ENCODE measurements at places on chromosomes 11 and 22.

DNA sequence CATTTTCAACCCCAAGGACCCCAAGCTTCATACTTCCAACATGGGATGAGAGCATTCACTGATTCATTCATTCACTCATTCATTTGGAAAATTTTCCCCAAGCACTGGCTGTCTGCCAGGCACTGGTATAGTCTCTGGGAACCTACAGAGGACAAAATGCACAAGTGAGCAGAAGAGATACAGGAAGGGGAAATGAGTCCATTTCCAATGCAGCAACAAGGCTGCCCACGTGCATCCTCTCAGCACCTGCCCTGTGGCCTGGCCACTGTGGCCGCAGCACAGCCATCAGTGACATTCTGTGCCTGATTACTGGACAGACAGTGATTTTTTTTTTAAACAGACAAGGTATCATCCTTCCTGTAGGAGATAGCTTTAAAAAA, 96.0 kb upstream of the PITPNB start:
- no peaks in the 10 kb centered on the region for H3K27me3 ChIP-seq
- no peak overlapping the region for H3K4me3 ChIP-seq
- no peak for DNase-seq
- H3K27ac ChIP-seq, result peak overlapping the region; percentile 100
- peaks cover 75% of the 10 kb centered on the region for H3K4me1 ChIP-seq

GRCh38 chr11:23399995-23400394, 539.7 kb upstream of the CCDC179 start:
- H3K4me1 ChIP-seq, result no peaks in the 10 kb centered on the region
- no peak for DNase-seq
- H3K36me3 ChIP-seq, result no peaks in the 10 kb centered on the region
- no peak overlapping the region for H3K27ac ChIP-seq

- H3K4me1 ChIP-seq, result peaks cover 15% of the 10 kb centered on the region
- H3K36me3 ChIP-seq, result no peaks in the 10 kb centered on the region
- no peaks in the 10 kb centered on the region for H3K27me3 ChIP-seq
- H3K27ac ChIP-seq, result no peak overlapping the region
- H3K4me3 ChIP-seq, result no peak overlapping the region
Measured at GRCh38 chr11:71568704-71569349, 3.5 kb downstream of the KRTAP5-10 start.

DNA sequence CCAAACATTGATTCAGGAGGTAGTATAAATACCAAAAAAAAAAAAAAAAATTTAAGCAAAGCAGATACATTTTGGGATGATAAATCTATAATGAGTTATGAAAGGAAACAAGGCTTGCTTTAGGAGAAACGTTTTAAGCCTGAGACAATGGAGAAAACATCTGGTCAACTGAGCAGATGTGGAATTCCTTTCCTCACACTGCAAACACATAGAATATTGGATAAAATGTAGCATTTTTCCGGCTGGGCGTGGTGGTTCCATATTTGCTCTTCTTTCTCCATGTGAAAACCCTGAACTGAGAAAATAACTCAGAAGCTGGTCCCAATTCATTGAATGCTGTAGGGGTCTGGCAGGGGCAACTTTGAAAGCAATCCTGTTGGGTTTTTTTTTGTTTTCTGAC, 33.9 kb downstream of the ENDOD1 start:
- no peak overlapping the region for H3K4me3 ChIP-seq
- no peaks in the 10 kb centered on the region for H3K36me3 ChIP-seq
- no peak for DNase-seq
- H3K4me1 ChIP-seq, result peaks cover 4% of the 10 kb centered on the region

DNA sequence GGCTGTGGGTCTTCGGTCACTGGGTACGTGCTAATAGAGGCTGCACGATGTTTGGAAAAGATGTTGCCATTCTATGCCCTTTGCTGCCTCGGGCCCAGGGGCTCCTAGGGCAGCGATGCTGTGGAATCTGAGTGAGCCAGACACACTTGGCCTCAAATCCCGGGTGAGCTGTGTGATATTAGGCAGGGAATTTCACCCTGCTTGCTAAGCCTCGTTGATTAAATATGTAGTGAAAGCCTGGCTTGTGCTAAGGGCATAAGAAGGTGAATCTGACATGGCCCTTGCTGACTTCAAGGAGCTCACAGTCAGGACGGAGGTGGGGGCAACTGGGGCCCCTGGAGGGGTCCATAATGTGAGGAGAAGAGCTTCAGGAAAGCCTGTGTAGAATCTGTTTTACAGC, 5.4 kb upstream of the HMOX1 start:
- H3K27me3 ChIP-seq, result no peaks in the 10 kb centered on the region
- H3K36me3 ChIP-seq, result no peaks in the 10 kb centered on the region
- DNase-seq, result no peak

- H3K27ac ChIP-seq, result peak overlapping the region; percentile 72
- no peaks in the 10 kb centered on the region for H3K4me1 ChIP-seq
- H3K4me3 ChIP-seq, result no peak overlapping the region
- DNase-seq, result no peak
- peaks cover 19% of the 10 kb centered on the region for H3K36me3 ChIP-seq
Measured at GRCh38 chr22:21796863-21797262, 61.3 kb upstream of the YPEL1 start.

DNA sequence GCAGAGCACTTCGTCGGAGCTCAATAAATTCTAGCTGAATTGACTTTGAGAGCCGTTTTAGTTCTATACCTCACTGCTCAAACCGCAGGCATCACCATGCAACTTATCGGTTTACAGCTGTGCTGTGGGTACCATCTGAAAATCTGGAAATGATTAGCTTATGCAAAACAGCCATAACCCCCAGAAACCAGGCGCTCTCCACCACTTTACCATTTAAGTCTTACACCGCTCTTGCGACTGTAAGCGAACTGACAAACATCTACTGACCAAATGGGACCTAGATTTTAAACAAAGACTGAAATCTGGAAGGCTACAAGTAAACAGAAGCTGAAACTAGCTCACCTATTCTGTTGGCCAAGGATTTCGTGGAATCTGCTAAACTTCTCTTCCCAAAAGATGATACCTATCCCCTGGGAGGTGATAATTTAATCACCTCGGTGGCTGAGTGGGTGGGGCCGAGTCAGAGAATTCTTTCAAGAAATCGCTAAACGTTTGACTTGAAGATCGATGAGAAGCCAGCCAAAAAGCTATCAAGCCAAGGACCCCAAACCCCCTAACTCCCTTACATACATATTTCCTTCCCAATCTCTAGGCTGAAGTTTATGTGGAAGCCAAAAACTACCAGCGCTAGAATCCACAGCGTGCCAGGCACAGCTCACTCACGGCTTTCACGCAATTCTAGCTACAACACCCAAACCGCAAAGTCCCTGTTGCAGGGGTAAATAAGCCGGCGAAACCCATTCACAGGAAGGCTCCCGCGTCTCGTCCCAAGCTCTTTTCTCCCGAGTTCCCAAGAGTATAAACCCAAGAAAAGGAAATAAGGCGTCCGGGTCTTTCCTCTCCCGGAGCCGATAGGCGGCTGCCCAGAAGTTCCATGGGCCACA, 644 bp downstream of the SPTY2D1 start:
- peak overlapping the region; percentile 85 for H3K4me3 ChIP-seq
- H3K4me1 ChIP-seq, result peaks cover 9% of the 10 kb centered on the region
- peak overlapping the region; percentile 93 for H3K27ac ChIP-seq
- DNase-seq, result peak; percentile 54
- H3K36me3 ChIP-seq, result no peaks in the 10 kb centered on the region

GRCh38 chr11:44970293-44970692, 19.6 kb upstream of the TP53I11 start:
- H3K27ac ChIP-seq, result no peak overlapping the region
- no peak overlapping the region for H3K4me3 ChIP-seq
- H3K27me3 ChIP-seq, result peaks cover 1% of the 10 kb centered on the region
- DNase-seq, result no peak

- no peak for DNase-seq
- H3K27me3 ChIP-seq, result no peaks in the 10 kb centered on the region
- H3K36me3 ChIP-seq, result no peaks in the 10 kb centered on the region
- no peak overlapping the region for H3K27ac ChIP-seq
Measured at GRCh38 chr11:73752903-73753302, 8.0 kb downstream of the RAB6A start.

DNA sequence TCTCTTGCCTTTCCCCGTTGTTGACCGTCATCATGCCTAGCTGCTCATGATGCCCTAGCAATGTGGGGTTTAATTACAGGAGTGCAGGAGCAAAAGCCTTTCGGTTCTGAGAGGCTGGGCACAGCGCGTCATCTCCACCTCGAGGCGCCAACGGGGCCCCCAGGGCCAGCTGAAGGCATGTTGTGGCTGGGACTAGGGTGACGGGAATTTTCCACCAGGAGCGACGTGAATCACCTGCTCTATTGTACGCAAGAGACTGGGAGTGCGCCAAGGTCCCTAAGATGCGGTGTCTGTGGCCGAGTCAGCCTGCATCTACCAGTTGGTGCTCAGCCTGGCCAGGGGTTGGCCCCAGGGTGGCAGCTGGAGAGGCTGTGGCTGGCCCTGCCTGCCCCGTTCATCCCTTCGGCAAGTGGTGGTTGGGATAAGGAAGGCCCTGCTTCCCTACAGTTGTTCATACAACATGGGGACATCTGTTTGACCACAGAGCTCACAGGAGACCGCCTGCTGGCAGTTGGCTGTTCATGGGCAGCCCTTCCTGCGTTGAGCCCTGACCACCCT, 1175.6 kb downstream of the BRD1 start:
- no peak for DNase-seq
- no peaks in the 10 kb centered on the region for H3K27me3 ChIP-seq
- no peaks in the 10 kb centered on the region for H3K36me3 ChIP-seq
- no peaks in the 10 kb centered on the region for H3K4me1 ChIP-seq
- H3K27ac ChIP-seq, result no peak overlapping the region
- H3K4me3 ChIP-seq, result no peak overlapping the region

DNA sequence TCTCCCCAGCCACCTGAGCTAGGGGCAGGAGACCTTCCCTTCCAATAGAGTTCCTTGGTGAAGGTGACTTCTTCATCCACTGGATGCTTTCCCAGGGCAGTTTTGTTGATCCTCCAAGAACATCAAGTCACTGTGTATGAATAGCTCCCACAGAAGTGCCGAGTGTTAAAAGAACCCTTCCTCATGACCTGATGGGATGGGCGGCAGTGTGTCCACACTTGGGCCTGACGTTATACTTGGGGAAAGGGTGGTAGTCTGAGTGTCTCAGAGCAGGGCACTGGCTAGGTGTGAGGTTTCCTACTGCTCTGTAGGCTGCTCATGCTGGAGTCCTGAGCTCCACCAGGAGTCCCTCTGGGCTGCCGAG, 7.6 kb upstream of the LYVE1 start:
- H3K27me3 ChIP-seq, result no peaks in the 10 kb centered on the region
- H3K36me3 ChIP-seq, result no peaks in the 10 kb centered on the region
- H3K4me1 ChIP-seq, result peaks cover 7% of the 10 kb centered on the region
- H3K27ac ChIP-seq, result no peak overlapping the region

DNA sequence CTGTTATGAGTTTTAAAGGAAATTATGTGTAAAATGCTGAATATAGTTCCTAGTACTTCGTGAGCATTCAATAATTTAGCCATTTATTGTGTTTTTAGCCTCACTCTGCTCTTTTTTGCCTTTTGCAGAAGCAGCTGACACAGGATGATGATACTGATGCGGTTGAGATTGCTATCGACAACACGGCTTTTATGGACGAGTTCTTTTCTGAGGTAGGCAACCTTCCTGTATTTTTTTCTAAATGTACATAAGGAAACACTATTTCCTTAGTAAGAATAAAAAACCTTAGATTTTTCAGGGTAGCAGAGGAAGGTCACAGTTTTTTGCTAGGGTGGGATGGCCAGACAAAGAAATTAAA, 17.9 kb downstream of the STX3 start:
- peaks cover 21% of the 10 kb centered on the region for H3K36me3 ChIP-seq
- no peak for DNase-seq
- no peak overlapping the region for H3K27ac ChIP-seq
- H3K4me3 ChIP-seq, result no peak overlapping the region
- no peaks in the 10 kb centered on the region for H3K4me1 ChIP-seq

- H3K4me1 ChIP-seq, result peaks cover 7% of the 10 kb centered on the region
- H3K36me3 ChIP-seq, result no peaks in the 10 kb centered on the region
- H3K4me3 ChIP-seq, result peak overlapping the region; percentile 86
- no peaks in the 10 kb centered on the region for H3K27me3 ChIP-seq
Measured at GRCh38 chr11:124954590-124954955, 571 bp downstream of the CCDC15 start.

- H3K27me3 ChIP-seq, result no peaks in the 10 kb centered on the region
- no peak for DNase-seq
- no peak overlapping the region for H3K4me3 ChIP-seq
- H3K36me3 ChIP-seq, result no peaks in the 10 kb centered on the region
- no peak overlapping the region for H3K27ac ChIP-seq
Measured at GRCh38 chr11:95563173-95563572, 226.4 kb downstream of the FAM76B start.

DNA sequence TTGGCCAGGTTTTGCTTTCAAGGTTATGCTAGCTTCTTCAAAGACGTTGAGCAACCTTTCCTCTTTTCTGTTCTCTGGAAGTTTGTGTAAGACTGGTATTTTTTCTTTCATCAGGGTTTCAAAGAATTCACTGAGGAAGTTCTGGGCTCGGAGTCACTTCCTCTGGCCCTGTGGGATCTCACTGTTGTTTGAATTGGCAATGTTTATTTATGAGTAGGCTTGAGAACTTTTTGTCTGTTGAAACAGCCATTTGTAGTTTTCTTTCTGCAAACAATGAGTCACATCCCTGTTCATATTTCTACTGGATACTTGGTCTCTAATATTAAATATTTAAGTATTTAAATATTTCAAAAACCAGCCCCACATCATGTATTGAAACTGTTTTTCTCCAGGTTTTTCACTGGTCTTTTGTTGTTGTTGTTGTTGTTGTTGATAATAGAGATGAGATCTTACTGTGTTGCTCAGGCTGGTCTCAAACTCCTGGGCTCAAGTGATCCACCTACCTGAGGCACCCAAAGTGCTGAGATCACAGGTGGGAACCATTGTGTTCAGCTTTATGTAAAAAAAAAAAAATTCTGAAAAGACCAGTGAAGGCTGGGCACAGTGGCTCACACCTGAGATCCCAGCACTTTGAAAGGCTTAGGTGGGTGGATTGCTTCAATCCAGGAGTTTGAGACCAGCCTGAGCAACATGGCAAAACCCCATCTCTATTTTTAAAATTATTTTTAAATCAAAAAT, 26.9 kb downstream of the SUSD2 start:
- H3K27me3 ChIP-seq, result no peaks in the 10 kb centered on the region
- DNase-seq, result peak; percentile 2
- peak overlapping the region; percentile 99 for H3K27ac ChIP-seq
- H3K4me3 ChIP-seq, result peak overlapping the region; percentile 43
- H3K36me3 ChIP-seq, result no peaks in the 10 kb centered on the region
- peaks cover 22% of the 10 kb centered on the region for H3K4me1 ChIP-seq

GRCh38 chr11:9762531-9762930, 98.7 kb downstream of the SWAP70 start:
- peaks cover 30% of the 10 kb centered on the region for H3K4me1 ChIP-seq
- no peak overlapping the region for H3K4me3 ChIP-seq
- no peak for DNase-seq
- no peaks in the 10 kb centered on the region for H3K27me3 ChIP-seq
- H3K36me3 ChIP-seq, result no peaks in the 10 kb centered on the region

DNA sequence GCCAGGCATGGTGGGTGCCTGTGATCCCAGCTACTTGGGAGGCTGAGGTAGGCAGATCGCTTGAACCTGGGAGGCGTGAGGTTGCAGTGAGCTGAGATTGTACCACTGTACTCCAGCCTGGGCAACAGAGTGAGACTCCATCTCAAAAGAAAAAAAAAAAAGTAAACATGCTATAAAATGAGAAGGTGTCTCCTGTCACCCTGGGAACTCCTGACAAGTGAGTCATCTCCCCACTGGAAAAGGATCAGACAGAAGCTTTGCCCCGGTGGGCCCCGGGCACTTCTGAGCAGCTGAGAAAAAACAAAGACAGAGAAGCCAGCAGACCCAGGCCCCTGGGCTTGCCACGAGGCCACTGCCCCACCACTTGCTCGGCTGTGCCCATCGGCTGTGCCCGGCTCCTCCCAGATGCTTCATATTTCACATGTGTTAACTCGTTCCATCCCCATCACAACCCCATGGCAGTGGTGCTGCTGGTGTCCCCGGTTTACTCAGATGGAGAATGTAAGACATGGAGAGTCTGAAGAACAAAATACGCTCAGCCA, 22.3 kb downstream of the TTLL1 start:
- H3K27ac ChIP-seq, result no peak overlapping the region
- no peaks in the 10 kb centered on the region for H3K4me1 ChIP-seq
- H3K36me3 ChIP-seq, result no peaks in the 10 kb centered on the region
- no peak for DNase-seq
- no peak overlapping the region for H3K4me3 ChIP-seq

Data from SK-N-SH (cell line).